ENCODE measurements at places on chromosomes 11 and 22.

GRCh38 chr11:120702656-120703055 lies 191.1 kb downstream of the GRIK4 start:
- DNase-seq: no peak

DNA sequence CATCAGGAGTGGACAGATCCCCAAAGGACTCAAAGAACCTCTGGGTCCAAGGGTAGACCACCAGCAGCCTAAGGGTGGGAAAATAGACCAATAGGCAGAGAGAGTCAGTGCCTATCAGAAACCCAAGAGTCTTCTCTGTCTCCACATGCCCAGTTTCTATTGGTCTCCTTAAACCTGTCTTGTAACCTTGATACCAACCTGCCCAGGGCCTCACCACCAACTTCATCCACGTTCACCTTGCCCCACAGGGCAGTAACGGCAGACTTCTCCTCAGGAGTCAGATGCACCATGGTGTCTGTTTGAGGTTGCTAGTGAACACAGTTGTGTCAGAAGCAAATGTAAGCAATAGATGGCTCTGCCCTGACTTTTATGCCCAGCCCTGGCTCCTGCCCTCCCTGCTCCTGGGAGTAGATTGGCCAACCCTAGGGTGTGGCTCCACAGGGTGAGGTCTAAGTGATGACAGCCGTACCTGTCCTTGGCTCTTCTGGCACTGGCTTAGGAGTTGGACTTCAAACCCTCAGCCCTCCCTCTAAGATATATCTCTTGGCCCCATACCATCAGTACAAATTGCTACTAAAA lies at the start of gene HBB:
TSS of gene HBB (minus strand) at position 340 of the 579 bp plus-strand sequence. CDS start at position 290, 50 bp downstream.
- no peak for DNase-seq

DNA sequence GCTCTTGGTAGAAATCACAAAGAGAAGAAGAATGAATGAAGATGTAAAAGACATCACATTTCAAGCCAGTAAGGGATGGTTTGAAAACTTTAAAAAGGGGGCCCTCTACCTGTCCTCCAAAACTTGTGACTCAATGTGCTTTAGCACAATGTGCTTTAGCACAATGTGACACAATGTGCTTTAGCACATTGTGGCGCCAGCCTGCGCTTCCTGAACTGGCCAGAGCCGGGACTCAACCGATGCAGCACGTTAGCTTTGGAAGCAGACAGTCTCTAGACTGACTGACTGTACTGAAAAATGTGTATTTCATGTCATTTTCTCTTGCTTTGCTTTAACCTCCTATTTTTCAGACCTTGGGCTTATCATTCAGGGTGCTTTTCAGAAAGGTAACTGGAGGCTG lies 63.5 kb downstream of the FAM83F start:
- DNase-seq: no peak

GRCh38 chr11:130244848-130245247 lies 69.9 kb downstream of the ZBTB44 start:
- no peak for DNase-seq

DNA sequence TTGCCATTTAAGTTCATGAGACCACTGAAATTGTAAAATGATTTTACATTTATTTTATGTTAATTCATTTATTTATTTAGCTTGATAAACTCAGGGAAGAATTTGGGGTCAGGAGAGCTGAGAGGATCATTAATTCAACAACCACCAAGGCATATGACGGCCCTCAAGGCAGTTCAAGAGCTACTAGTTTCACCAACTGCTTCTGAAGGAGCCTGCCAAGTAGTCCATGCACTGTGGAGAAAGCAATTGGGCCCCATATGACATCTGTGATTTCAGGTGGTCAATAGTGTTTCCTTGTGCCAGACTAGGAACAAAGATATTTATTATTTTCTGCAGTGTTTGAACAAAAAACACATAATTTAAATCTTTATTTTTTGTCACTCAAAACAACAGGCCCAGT lies 236.4 kb downstream of the CASP12 start:
- no peak for DNase-seq

GRCh38 chr22:49699476-49699875 lies 128.2 kb downstream of the BRD1 start:
- DNase-seq: no peak

- no peak for DNase-seq
Observed at GRCh38 chr11:33869481-33870422, 22.1 kb downstream of the LMO2 start.

DNA sequence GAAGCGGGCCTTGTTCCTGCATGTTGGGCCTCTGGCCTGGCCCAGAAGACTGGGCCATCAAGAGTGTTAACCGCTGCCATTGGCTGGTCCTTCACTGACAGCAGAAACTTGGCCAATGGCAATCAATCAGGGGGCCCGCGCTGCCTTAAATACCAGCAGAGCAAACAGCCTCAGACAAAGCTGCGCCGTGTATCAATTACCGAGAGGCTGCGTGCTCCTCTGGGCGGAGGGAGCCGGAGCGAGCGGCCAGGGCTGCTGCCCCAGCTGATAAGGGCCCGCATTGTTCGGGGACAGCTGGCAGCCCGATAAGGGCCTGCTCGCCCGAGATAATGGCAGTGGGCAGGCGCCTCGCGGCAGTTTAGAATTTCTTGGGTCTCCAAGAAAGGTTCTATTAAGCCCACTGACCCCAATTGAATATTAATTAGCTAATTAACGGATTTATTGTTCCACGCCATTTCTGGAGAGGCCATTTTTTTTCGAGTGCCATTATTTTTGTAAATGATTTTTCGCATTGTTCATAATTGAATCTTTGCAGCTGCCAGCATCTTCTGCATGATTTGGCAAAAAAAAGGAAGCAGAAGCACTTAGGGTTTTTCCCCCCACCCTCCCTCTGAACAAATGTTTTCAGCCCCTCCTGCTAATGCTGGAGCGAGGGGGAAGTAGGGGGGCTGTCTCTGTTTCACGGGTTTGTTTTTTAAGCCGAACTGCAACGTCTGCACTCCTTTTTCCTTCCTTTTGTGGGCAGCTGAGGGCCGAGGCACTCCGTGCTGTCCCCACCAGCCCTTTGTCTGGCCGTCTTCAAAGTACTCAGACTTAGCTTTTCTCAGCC lies 37.6 kb upstream of the RIC3 start:
- no peak for DNase-seq

DNA sequence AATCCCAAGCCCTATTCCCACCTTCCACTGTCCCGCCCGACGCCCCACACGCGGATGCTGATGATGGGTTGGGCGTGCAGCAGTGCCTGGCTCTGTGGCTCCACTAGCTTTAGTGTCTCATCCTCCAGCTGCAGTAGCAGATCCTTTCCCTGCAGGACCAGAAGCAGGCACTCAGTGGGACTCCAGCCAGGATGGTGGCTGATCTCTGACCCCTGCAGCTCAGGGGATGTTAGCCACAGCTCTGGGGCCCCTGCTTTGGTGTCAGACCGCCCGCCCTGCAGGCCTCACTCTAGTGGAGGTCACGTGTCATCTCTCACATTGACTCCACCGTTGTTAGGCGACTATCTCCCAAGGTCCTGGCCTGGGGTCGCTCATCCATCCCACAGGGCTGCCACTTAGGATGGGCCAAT lies 11.8 kb downstream of the SMPD1 start:
- no peak for DNase-seq

- DNase-seq: no peak
Observed at GRCh38 chr11:10401696-10402392, 53.2 kb upstream of the AMPD3 start.

GRCh38 chr11:78914503-78914902 lies 339.8 kb upstream of the NARS2 start:
- DNase-seq: no peak

Data from stimulated activated CD8-positive, alpha-beta memory T cell treated with anti-CD3 and anti-CD28 coated beads, Interleukin-2, amount 100 ng/mL, for 1 hour (primary cell).